ENCODE measurements at places on chromosomes 12 and 14.
A peak's percentile ranks its signal among the peaks of the same experiment; 100 is the strongest.

- DNase-seq = no peak
Observed at GRCh38 chr12:7485095-7485494, 18.5 kb downstream of the CD163 start.

- no peak for DNase-seq
Observed at GRCh38 chr12:120989687-120990086, 11.3 kb downstream of the HNF1A start.

DNA sequence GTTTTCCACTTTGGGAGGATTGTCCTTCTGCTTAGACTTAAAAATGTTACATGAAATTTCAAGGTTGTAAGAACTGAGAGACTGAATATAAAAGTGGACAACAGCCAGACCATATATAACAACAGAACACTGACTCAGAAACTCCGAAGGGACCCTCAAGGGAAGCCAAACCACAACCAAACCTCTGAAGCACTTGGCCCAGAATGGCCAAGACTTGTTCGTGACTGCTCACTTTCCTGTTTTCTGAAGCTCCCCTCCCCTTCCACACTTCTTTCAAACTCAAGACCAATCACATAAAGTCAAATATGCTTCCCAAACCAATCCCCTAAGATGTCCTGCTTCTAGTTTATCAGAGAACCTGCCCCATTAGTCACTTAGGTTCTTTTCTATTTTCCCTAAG is 13.7 kb downstream of the OR6J1 start:
- no peak for DNase-seq

DNA sequence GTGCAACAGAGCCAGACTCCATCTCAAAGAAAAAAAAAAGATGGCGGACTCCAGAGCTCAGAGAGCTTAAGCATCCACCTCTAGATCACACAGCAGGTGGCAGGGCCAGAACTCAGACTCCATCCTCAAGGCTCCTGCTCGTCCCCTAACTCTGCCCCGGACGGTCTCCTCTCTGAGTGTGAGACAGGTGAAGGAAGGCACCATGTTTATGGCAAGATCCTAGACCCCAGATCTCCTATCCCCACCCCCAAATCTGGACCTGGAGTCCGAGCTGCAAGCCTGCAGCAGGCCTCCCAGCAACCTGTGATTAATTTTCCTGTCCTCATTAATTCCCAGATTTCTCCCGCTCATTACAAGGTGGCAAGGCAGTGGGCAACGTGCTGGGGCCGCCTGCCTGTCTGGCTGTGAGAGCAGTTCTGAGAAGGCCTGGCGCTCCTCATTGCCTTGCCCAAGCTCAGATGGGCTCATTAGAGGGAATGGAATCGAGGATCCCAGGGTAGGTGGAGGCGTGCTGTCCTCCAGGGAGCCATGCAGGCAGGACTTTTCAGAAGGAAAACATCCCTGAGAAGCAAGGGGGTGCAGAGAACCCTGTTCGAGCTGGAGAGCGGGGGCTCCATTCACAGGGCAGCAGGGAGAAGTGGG is 296.6 kb upstream of the RTL1 start:
- no peak for DNase-seq

- peak; percentile 41 for DNase-seq
Observed at GRCh38 chr12:47216150-47216677, 136.5 kb upstream of the AMIGO2 start.

DNA sequence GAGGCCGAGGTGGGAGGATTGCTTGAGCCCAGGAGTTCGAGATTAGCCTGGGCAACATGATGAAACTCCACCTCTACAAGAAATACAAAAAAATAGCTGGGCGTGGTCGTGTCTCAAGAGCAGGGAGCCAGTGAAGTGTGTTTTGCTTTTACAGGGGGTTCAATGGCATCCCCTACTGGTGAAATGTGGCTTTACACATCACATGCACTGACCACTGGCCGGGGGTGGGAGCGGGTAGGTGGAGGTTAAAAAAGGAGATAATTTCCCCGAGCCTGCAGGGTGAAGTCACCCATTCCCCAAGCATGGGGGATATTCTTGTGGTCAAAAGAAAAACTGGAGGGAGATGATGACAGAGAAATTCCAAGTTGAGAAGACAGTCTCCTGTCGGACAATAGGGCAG is 63.6 kb upstream of the PWP1 start:
- no peak for DNase-seq

- DNase-seq = no peak
Observed at GRCh38 chr14:101628975-101629374, 67.7 kb downstream of the DIO3 start.

GRCh38 chr12:106711316-106711715 is 63.2 kb upstream of the RIC8B start:
- no peak for DNase-seq

DNA sequence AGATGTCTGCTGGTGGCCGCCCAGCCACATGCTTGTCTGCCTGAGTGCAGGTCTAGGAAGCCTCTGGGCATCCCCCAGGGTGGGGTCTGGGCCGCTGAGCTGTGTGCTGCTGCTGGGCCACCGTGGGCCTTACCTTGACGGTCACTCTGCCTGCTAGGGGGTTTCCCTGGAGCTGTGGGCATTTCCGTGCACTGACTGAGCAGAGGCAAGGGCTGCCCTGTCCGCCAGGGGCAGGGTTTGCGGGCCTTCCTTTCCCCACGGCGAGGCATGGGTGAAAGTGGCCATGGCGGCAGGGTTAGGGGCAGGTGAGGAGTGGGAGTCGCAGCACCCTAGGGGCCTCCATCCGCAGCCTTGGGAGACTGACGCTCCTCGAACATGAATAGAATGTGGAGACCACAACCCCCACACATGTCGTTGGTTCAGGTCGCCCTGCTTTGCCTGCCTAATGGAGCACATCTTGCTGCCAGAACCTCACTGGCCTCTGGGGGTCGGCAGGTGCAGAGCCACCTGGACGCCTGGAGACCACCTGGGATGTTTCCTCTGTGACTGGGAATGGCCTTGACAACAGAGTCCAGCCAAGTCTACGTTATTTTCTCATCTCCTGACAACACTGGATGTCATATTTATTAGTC is 2.5 kb downstream of the ZBTB42 start:
- no peak for DNase-seq

GRCh38 chr14:75283162-75283832 is 4.7 kb downstream of the FOS start:
- no peak for DNase-seq
